ENCODE measurements at places on chromosomes 3 and 15.

DNA sequence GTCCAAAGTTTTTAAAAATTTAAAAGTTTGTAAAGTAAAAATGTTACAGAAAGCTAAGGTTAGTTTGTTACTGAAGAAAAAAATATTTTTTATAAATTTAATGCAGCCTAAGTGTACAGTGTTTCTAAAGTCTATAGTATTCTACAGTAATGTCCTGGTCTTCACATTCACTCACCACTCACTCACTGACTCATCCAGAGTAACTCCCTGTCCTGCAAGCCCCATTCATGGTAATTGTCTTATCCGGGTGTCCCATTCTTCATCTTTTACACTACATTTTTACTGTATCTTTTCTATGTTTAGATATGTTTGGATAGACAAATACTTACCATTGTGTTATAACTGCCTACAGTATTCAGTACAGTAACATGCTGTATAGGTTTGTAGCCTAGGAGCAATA is 36.7 kb upstream of the ATP10A start:
- no peak for DNase-seq

- no peak for DNase-seq
Observed at GRCh38 chr3:13199006-13199776, 126.0 kb upstream of the IQSEC1 start.

DNA sequence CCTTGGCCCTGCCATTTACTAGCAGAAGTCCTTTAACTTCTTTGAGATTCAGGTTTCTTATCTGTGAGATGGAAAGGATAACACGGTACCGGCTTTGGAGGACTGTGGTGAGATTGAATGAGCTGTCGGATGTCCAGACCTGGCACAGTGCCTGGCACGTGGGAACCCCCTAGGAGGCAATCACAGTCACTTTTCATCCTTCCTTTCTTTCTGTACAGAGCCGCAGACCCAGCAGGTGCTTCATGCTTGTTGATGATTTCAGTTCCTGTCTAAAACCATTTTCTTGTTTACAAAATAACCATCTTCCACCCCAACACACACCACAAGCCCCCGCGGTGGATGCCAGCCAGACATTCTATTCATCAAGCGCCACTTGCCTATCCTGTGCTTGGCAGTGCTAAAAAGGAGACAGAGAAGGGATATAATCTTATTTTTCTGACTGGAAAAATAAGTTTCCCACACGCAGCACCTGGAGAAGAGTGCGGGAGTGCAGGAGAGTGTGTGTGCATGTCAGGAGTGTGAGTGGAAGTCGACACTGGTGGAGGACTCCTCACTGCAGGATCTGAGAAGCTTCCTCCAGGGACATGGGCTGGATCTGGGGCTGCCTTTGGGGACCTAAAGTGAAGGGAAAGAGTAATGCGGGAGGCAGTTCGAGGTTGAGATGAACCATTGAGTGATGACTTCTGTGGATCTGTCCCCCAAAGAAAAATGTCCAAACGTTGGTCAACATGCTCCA is 85.7 kb downstream of the ST6GAL1 start:
- no peak for DNase-seq

GRCh38 chr15:70486451-70487386 is 276.6 kb downstream of the UACA start:
- no peak for DNase-seq

GRCh38 chr3:36196058-36196457 is 184.2 kb upstream of the STAC start:
- DNase-seq = no peak

GRCh38 chr3:146781606-146782005 is 176.5 kb upstream of the PLSCR5 start:
- DNase-seq = no peak
